ENCODE measurements at places on chromosomes 4 and X.

DNA sequence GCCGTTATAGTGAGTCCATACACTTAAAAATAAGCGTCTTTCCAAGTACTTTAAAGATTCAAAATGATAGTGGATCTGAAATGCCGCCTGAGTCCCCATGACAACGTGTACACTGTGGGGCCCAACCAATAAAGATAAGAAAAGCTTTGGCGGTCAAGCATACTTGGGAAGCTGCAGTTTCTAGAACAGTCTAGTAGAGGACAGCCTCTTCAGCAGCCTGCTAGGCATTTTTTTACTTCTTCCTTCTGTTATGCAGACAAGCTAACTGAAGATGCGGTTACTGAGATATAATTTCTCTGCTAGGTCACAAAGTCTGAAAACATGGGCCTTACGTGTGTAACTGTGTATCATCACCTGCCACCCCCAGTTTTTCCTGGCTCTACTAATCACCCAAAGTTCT, 402 bp upstream of the UPRT start:
- no peak for DNase-seq

DNA sequence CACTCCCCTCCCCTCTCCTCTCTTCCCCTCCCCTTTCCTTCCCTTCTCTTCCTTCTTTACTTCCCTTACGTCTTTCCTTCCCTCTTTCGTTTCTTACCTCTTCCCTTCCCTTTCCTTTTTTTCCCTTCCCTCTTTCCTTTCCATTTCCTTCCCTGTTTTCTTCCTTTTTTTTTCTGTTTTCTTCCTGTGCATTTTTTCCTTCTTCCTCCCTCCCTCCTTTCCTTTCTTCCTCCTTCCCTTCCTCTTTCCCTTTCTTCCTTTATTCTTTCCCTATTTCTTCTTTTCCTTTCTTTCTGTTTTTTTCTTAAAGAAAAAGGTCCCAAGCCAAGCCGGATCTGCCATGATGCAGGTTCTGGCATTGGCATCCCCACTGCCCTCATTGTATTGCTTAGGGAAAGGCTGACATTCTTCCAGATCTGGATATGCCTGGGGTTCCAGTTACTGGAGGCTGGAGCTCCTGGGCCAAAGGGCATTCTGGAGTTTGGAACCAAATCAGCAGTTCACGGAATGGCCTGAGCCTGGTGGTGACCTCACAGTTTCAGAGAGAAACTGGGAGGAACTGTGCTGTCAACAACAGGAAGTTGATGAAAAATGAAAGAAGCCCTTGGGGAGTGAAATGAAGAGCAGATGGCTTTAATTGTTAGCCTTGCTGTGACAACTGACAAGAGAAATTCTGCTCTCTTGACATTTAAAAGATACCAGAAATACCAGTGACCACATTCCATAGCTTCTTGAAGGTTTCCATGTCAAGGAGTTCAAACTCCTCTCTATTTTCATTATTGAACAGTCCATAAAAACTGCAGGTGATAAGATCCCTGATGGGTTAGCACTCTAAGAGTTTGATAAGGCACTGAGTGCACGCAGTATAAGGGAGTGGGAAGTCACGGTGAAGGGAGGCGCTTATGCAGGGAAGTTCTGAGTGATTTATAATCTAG, 622.1 kb downstream of the SPRY1 start:
- DNase-seq: peak; percentile 48

- no peak for DNase-seq
These were observed 1.4 kb downstream of the CPLX1 start for GRCh38 chr4:824461-825062.

DNA sequence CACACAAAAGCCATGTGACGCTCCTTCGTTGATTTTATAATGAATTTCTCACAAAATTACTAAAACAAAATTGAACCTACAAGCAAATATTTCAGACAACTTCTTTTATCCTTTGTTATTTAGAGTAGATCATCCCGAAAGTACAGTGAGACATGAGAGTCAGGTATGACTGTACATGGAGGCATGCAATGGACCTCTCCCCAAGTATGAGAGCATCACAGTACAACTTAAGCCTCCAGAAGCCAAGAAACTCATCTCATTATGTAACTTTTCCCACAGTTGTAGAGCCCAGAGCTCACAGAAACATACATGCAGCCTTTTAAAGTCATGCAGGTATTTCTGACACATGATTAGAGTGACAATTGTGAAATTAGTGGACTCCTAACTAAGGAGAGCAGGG, 167.7 kb downstream of the PAPSS1 start:
- DNase-seq: no peak

DNA sequence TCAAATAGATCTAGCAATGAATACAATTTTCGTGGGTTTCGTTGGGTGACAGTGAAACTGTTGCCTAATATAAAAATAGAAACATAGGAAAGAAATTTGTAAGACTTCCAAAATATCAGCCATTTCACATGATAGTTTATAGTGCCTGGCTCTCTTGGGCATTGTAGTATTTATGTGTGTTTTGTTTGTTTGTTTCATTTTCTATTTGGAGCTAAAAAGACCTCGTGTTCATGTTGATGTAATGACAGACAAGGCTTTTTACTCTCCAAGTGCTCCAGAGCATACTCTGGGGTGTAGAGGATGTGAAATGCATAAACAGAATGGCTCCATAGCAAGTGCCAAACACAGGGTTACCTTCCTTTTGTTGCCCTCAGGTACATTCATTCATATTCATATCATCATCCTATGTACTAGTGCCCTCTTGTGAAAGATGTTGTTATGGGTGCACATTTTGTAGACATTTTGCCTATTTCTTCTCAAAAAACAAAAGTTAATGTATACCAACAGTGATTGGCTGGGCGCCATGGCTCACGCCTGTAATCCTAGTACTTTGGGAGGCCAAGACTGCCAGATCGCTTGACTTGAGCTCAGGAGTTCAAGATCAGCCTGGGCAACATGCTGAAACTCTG, 100.7 kb upstream of the AMOT start:
- DNase-seq: no peak

GRCh38 chrX:36961590-36961989, 46.6 kb upstream of the FAM47C start:
- DNase-seq: no peak

DNA sequence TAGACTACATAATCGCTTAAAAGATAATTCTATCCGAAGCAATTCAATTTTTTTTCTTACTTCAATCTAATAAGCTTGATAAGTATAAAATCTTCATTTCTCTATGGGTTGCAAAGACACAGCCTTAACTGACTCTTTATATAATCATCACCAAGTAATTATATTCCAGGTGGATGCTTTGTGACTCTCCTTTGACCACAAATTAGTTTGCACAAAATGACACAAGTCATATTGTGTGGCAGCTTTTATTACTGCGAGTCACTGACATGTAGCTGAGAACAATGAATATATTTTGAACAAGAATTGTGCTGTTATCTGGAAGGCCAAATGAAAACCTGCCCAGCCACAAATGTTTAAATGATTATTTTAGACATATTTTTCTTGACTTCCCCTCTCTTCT, 1727.8 kb downstream of the ARAP2 start:
- no peak for DNase-seq

DNA sequence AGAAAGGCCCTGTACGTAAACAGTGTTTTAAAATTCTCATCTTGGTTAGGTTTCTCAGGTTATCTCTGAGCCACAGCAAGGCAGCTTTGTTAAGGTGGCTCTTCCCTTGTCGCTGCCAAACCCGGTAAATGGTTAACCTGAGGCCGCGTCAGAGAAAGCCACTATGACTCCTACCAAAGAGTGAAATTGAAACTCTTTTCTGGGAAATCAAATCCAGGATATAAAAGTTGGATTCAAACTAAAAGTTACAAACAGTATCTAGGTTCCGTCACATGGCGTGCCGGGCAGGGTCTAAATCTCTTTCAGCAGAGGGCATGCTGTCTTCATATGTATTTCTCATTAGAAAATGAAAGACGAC, 433 bp downstream of the MMAA start:
- DNase-seq: no peak

- DNase-seq: no peak
These were observed 36.1 kb upstream of the DOCK11 start for GRCh38 chrX:118459494-118459893.

- peak; percentile 57 for DNase-seq
These were observed 13.0 kb downstream of the CORIN start for GRCh38 chr4:47824840-47825239.

- no peak for DNase-seq
These were observed 7.4 kb upstream of the RELL1 start for GRCh38 chr4:37693450-37694190.

DNA sequence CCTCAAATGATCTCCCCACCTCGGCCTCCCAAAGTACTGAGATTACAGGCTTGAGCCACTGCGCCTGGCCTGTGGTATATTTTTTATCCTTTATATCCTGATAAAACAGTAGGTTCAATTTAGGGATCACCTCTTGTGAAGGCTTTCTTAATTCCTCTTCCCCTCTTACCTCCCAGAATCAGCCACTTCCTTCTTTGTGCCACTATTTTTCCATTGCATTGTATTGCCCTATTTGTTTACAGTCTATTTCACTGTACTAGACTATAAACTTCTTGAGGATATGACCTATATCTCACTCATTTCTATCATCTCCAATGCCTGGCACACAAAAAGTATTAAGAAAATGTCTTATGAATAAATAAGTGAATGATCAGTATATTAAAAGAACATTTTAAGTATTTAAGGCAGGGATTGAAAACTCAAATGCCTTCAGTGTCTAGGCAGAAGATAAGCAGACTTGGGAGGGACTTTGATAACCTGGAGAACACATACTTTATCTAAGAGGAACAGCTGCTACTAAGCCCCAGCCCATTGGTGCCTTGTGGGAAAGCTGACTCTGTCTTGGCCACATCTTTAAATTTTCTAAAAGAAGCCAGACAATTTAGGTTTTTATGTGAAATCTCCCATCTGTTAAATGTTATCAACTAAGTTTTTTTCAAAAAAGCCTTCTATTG, 82.3 kb upstream of the OGT start:
- no peak for DNase-seq

DNA sequence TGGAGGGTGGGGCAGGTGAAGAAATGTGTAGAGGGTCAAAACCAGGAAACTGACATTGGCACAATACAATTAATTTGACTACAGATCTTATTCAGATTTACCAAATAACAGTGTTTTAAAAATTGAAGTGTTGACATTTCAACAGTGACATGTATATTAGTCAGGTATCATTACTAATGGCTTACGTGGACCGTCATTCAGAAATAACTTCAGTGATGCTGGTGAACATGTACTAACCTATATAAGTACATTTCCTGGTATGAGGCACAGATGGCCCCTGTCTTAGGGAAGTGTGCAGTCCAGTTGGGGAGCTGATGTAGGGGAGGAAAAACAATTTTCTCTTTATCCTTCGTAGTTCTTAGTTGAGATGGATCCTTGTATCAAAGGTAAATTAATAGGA, 22.3 kb upstream of the MAOA start:
- no peak for DNase-seq

DNA sequence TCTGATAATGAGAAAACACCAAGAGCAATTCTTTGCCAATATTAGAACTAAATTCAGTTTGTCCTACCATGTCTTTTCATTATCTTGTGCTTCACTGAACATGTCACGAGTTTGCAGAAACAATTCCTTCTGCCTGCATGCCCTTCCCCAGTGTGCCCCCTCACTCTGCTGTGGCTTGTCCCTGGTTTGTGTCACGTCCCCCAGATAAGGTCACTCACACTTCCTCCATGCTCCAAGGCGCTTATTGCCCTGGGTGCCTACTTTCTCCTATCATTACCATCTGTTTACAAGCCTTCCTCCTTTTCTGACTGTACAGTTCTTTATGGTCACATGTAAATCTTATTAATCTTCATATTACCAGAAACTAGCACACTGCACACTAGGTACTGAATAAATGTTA, 394.1 kb downstream of the KCNIP4 start:
- no peak for DNase-seq

DNA sequence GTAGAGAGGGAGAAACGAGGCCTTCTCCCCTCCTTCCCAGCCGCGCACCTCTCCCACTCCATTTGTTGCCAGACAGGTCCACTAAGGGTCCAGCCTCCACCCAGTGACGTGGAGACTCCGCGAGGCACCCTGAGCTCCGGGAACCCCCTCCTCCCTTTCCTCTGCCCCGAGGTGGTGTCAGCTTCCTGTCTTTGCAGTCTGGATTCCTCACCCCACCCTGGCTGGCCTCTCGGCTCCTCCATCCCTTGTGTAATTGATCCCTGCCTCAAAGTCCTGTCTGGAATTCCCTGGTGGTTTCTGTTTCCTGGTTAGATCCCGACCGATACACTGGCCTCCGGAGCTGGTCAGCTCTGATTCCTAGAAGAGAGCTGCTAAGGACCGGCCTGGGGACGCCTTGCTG, 105.9 kb upstream of the SCOC start:
- DNase-seq: no peak

- no peak for DNase-seq
These were observed 29.1 kb downstream of the SPACA5 start for GRCh38 chrX:48035891-48036290.

DNA sequence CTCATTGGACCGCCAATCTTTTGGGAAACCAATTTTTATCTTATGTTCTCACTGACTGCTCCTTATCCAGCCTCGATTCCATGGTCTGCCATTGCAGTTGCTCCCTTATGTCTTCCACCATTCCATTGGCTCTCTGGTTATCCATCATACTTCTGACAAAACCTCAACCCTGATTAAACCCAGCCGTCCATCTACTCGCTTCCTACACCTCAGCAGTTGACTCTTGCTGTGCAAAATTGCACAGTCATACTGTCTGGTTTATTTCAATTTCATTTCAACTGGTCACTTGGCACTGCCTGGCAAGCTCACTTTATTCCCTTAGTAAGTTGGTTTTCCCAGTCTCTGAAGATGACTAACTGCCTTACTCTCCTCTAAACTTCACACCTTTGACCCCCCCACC, 26.2 kb downstream of the ARL9 start:
- DNase-seq: no peak

GRCh38 chr4:75555294-75556164, at the start of gene ODAPH:
Gene ODAPH (plus strand): TSS chr4:75556066. CDS start chr4:75556083, 17 bp downstream.
- no peak for DNase-seq

DNA sequence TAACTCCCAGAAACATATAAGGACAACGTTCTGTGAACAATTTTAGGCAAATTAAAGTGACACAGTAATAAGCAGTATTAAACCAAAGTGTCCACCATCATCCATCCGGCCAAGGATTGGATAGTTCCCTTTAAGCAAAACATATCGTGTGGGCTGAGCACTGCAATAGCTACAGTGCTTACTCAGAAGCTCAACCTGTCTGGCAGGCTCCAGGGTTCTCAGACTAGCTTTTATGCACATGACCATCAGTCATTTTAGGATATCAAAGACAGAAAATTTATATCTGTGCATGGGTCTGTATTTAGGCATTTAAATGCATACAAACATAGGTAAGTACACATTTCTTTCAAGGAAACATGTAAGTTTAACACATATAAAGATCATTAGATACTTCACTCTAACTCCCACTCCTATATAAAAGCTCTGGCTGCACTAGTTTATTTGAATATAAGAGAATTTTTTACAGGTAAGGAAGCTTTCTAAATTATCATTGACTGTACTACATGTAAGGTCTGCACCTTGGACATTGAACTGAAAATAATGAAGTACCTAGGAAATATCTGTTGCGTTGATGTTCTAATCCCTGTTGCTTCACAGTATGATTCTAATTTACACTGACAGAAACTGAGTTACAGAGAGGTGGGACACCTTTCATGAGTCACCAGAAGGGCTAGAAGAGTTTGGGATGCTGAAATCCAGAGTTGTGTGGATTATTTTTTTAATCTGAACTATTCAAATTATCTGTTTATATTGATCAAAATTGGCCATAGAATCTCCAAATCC, 67.6 kb downstream of the ELOVL6 start:
- no peak for DNase-seq

Data from left ventricle myocardium inferior (tissue), 1 donor.